ENCODE measurements at places on chromosomes 12 and 14.

DNA sequence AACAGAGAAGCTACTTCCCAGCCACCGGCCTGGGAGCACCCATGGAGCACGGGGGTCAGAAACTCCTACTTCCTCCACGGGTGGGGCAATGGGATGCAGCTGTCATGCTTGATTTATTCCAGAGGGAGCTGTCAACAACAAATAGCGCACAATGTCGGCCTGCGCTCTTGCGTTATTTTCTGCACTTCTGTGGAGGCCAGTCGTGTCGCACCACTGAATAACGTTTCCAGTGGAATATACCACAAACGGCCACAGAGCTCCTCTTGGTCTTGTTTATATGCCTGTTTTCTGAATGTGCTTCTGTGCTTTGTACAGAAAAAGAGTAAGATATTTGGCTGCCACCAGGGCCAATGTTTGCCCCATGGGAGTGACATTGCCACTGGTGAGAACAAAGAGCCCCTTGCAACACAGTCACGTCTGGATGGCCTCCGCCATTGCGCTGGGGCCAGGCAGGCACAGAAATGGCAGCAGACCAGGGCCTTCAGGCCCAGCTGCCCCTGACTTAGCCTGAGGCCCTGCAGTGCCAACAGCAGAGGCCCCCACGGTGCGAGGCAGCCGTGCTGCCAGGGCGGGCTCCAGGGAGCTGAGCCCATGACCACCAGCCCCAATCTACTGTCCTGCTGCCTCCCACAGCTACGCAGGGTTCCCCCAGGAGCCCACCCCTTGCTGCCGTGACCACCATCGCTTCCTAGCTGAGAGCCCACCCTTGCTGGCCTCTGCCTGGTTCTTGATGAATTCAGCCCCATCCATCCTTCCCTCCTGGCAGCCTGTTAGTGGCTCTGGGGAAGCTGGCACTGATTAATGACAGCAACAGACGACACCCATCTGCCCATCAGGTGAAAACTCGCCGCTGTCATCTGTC, 28.9 kb upstream of the TMEM179 start:
- H3K4me3 ChIP-seq = no peak overlapping the region
- H3K4me1 ChIP-seq = peaks cover 12% of the 10 kb centered on the region

DNA sequence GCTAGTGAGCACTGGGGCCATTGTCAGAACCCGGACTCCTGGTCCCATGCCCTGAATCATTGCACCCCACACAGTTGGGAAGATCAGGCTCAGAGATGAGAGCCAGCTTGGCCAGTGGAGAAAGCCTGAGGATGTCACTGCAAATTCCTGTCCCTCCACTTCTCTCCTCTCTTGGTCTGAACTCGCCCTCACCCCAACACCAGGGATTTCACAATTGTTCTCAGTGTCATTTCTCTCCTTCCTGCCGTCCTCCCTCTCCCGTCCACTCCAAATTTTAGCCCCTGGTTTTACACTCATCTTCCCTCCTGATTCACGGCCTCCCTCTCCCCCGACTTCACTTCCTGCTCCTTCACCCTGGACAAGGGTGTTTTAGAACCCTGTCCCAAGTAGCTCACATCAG, 11.1 kb downstream of the KRT75 start:
- peaks cover 5% of the 10 kb centered on the region for H3K4me1 ChIP-seq
- DNase-seq = no peak
- no peaks in the 10 kb centered on the region for H3K36me3 ChIP-seq
- peaks cover 29% of the 10 kb centered on the region for H3K27me3 ChIP-seq
- no peak overlapping the region for H3K4me3 ChIP-seq

GRCh38 chr12:52575256-52575655, 1.6 kb upstream of the KRT74 start:
- peaks cover 5% of the 10 kb centered on the region for H3K4me1 ChIP-seq
- no peak for DNase-seq
- no peak overlapping the region for H3K27ac ChIP-seq
- H3K27me3 ChIP-seq = peaks cover 25% of the 10 kb centered on the region
- H3K4me3 ChIP-seq = no peak overlapping the region

DNA sequence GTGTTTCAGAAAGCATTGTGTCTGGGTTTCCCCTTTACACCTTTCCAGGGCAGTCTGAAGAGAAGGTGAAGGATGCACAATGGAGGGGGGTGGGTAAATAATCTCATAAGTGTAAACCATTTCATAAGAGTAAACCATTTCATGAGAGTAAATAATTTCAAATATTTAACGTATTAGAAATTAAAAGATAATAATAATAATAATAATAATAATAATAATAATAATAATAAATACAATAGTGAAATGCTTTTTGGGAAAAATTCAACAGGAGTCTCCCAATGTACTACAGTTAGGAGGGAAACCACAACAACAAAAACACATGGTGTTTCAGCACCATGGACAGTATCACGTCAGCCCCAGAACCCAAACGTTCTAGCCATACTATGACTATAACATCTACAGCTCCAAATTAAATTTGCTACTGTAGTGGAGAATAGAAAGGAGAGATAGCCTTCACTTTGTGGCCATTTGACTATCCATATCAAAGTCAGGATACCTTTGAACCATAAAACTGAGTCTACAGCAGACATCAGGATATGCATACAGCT, 691.8 kb downstream of the BCL11B start:
- no peak overlapping the region for H3K4me3 ChIP-seq
- H3K36me3 ChIP-seq = no peaks in the 10 kb centered on the region
- H3K4me1 ChIP-seq = no peaks in the 10 kb centered on the region
- DNase-seq = no peak
- H3K27ac ChIP-seq = no peak overlapping the region

GRCh38 chr14:31932675-31933074, 144.4 kb upstream of the ARHGAP5 start:
- H3K4me1 ChIP-seq = peaks cover 27% of the 10 kb centered on the region
- H3K27ac ChIP-seq = no peak overlapping the region
- H3K27me3 ChIP-seq = no peaks in the 10 kb centered on the region
- no peaks in the 10 kb centered on the region for H3K36me3 ChIP-seq
- DNase-seq = no peak

DNA sequence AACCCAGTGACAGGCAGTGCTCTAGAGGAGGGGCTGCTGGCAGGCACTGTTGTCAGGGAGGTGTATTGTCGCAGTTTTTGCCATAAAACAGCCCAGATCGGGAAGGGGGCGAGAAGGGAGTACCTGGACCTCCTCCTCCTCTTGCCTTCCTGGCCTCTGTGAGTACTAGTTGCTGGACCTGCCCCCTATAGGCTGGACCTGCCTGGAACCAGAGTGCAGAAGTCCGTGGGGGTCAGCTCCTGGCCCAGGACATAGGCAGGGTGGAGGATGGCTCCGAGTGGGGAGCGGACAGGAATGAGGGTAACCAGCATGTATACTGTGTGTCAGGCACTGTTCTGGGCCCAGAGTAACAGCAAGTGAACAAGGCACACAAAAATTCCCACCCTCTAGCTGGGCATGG, 116.3 kb downstream of the PTPN11 start:
- no peak overlapping the region for H3K27ac ChIP-seq
- H3K4me3 ChIP-seq = no peak overlapping the region

DNA sequence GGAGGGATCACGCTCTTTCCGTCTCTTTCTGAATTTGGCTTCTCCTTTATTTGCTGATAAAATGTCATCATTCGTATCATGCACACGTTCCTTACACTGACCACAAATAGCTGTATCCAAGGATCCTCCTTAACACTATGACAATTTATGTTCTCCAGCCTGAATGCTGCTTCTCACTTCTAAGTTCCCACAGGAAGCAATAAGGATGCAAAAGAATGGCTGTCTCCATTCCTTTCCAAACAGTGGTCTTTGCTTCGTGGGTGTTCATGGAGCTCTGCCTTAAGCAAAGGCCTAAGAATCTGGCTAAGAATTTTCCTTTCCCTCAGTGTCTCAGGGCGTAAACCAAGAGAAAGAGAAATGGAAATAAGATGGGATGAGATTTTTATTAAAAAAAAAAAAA, 200.2 kb downstream of the ITPR2 start:
- peaks cover 38% of the 10 kb centered on the region for H3K36me3 ChIP-seq
- peaks cover 9% of the 10 kb centered on the region for H3K4me1 ChIP-seq
- no peak for DNase-seq
- H3K4me3 ChIP-seq = no peak overlapping the region
- H3K27ac ChIP-seq = no peak overlapping the region

GRCh38 chr14:62101673-62102348, 339.6 kb downstream of the SNAPC1 start:
- H3K4me1 ChIP-seq = no peaks in the 10 kb centered on the region
- no peak overlapping the region for H3K4me3 ChIP-seq
- no peak overlapping the region for H3K27ac ChIP-seq
- H3K27me3 ChIP-seq = peaks cover 5% of the 10 kb centered on the region
- H3K36me3 ChIP-seq = no peaks in the 10 kb centered on the region

Measured in type B pancreatic cell (in vitro differentiated cells).